Keratinocyte (primary cell): ENCODE measurements at places on chromosomes 3 and 15. TPM values are rescaled to one million over a fixed set of nuclear protein-coding genes. Genes with fewer than 3 reads are reported as not detected.

GRCh38 chr3:112351823-112352222 lies 18.9 kb downstream of the CD200 start:
- DNase-seq, result no peak

GRCh38 chr3:113496924-113497323 lies 18.0 kb downstream of the SPICE1 start:
- no peak for DNase-seq

Gene ACKR4
- polyA plus RNA-seq, result 0.14 to 0.67 TPM (median 0.57 TPM) in 3 replicates

DNA sequence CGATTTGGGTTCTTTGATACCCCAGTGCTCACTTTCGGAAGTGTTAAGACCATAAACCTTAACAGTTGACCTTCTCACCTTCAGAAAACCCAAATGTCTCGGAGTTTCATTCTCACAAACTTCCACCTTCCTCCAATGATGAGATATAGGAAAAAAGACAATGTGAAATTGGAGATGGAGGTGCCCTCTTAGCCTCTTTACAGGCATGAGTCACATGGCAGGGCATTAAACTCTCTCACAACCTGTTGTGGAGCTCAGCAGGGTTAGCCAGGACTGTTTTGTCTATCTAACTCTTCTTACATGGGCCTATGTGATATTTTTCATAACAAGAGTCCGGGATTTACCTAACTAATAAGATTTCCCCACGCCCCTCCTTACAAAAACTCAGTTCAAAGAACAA lies 10.7 kb downstream of the AGTR1 start:
- DNase-seq, result no peak

Gene MESP1
- polyA plus RNA-seq, result 0.05 TPM in 1 of 3 replicates, not detected in the others
